Adrenal gland (tissue), 19 donors: ENCODE measurements at places on chromosomes 6 and 20. TPM values are rescaled to one million over a fixed set of nuclear protein-coding genes. Genes with fewer than 3 reads are reported as not detected.

TSPYL1 gene
- 42.6 TPM for polyA plus RNA-seq

DNA sequence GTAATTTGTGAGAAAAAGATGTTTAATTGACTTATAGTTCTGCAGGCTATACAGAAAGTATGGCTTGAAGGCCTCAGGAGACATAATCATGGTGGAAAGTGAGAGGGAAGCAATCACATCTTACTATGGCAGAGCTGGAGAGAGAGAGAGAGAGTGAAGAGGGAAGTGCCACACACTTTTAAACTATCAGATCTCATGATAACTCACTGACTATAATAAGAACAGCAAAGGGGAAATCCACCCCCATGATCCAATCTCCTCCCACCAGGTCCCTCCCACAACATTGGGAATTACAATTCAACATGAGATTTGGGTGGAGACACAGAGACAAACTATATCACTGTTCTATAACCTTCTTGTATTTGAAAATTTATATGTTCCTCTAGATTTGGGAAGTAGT is 117.2 kb upstream of the BMP5 start:
- DNase-seq: no peak

- no peak for DNase-seq
Measured at GRCh38 chr6:131146865-131147264, 11.6 kb downstream of the AKAP7 start.

PRND gene
- polyA plus RNA-seq: not detected

C6orf163 gene
- polyA plus RNA-seq: 20.4 TPM

DNA sequence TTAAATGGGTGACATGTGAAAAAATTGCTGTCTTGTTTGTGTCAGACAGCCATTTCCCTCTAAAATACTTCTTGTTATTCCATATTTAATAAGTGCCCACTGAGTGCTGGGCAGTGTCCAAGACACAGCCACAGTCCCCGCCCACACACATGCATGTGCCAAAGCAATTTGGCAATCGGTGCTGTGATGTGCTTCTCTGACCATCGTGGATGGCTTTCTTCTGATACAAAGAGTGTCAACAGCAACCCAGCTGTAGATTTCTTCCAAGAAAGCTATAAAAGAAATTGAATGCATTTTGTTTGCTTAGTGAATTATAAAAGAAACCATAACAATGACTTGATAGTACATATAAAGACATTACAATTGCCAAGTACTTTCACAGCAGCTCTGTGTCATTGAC is 140.5 kb upstream of the ATXN1 start:
- DNase-seq: peak; percentile 53

DNA sequence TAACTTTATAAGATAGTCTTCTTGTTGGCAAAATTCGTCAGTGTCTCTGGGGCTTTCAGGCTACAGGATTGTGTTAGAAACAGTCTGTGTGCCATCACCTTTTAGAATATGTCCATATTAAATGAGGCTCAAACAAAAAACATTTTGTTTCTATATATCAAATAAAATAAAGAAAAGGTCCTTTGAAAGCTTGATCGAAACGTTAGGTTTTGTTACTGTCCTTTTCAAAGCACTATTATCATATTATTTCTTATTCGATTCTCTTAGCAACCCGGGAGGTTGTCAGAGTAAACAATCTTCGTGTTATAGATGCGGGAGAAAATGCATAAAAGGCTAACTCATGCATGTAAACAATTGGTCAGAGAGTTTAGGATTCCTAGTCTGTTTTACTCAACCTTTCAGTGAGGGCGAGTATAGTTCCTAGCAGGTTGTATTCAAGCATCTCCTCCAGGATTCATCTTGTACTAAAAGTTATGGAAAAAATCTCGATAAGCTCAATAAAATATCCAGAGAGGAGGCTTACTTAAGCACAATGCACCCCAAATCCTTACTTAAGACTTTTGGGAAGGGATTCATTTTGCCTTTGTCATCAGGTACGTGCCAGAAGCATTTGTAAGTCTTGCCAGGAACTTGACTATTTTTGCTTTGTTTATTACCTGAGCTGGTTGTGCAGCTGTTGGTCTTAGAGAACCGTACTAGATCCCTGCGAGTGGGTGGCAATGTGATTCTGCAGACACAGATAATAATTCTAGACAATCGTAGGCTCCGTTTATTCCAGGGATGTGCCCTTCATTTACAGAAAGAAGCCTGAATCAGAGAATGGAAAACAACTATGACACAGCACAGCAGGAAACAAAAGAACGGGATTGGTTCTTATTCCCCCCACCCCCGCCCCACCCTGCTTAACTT is 159.6 kb upstream of the ZNF217 start:
- DNase-seq: no peak

HFE gene
- 6.2 TPM for polyA plus RNA-seq
